ENCODE measurements at places on chromosomes 6 and 20.
A peak's percentile ranks its signal among the peaks of the same experiment; 100 is the strongest.

DNA sequence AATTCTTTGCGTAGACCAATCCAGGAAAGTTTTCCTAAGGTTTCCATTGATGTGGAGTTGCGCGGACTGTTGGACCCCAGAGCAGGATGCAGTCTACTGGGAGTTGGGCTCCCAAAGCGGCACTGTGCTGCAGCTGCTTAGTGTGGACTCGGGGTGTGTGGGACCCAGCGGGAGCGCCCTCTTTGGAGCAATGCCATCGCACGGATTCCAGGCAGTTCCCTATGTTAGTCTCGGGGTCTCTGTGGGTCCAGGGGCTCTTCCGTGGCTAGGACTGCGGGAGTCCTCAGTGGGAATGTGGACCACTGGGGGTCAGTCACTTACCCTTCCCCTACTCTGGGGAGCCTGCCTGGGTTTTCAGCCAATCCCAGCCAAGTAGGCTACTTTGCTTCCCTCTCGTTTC, 151.7 kb upstream of the OLIG3 start:
- no peak for DNase-seq

DNA sequence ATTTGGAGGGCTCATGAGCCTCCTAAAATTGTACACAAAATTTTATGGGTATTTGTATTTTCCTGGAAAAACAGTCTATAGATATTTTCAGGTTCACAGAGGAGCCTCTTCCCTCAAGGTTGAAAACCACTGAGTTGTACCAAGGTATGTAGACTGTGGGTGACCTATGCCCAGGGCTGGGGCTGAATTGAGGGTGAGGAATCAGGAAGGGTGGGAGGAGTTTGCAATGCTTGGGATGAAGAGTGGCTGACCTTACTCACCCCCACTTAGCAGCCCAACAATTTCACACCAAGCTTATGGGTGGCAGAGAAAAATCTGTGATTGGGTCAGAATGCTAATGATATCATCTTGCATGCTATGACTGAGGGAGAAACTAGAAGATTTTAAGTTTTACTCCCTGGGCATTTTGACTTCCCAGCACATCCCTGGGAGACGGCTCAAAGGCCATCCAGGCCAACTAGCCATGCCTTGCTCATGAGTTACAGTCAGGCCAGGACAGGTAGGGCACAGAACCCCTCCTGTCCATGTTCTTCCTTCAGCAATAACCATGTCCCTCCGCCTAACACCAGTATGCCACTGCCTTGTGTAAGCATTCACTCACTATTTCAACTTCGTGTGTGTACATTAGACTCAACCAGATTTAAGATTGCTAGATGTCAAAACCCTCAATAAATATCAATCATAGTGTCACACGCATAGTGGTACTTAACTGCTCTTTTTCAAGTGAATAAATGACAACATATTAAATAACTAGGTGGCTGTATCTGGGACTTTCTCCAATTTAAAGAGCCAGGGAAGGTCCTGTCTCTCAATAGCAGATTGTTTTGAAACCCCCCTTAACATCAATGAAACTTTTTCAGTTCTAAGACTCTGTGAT, 16.6 kb downstream of the ADTRP start:
- no peak for DNase-seq

- DNase-seq: no peak
Observed at GRCh38 chr20:45420125-45420524, 4.2 kb downstream of the PIGT start.

- DNase-seq: peak; percentile 82
Observed at GRCh38 chr20:23161968-23162696, 76.0 kb upstream of the CD93 start.

GRCh38 chr20:53524589-53525312, 68.9 kb downstream of the ZNF217 start:
- DNase-seq: no peak

GRCh38 chr6:106223300-106223930, 102.1 kb downstream of the ATG5 start:
- peak; percentile 74 for DNase-seq

- no peak for DNase-seq
Observed at GRCh38 chr20:46580613-46581205, 30.3 kb upstream of the OCSTAMP start.

GRCh38 chr6:66948106-66948505, 1241.1 kb upstream of the EYS start:
- no peak for DNase-seq

- DNase-seq: no peak
Observed at GRCh38 chr20:2162125-2162822, 60.6 kb downstream of the STK35 start.

DNA sequence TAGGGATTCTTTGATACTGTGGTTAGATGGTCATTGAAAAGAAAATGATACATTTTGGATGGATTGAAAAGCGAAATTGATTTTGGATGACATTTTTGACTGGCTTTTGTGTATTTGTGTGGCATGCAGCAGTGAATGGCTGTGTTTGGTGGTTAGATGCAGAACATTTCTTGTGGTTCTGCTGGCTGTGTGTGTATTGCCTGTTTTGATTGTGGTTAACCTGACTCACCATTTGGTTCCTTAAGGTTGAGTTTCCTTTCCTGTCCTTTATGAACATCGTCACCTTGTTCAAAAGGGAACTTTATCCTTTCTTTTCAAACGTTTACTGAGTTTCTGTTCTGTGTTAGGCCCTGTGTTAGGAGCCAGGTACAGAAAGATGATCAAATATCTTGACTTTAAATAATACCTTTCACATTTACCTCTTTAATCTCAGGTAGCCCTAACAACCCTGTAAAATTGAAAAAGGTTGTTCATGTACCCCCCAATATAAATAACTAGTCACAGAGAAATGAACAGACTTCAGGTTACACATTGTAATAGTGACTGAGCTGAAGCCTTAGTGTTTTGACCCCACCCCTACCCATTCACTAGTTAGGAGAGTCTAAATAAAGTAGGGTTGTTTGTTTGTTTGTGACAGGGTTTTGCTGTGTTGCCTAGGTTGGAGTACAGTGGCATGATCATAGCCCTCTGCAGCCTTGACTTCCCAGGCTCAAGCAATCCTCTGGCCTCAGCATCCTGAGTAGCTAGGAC, 23.8 kb downstream of the ANKS1A start:
- peak; percentile 16 for DNase-seq

GRCh38 chr6:65760285-65760684, 53.3 kb upstream of the EYS start:
- no peak for DNase-seq

- DNase-seq: no peak
Observed at GRCh38 chr20:35603695-35604448, 11.8 kb upstream of the SPAG4 start.

GRCh38 chr20:25389858-25390537, 637 bp downstream of the ABHD12 start:
- DNase-seq: no peak

- DNase-seq: no peak
Observed at GRCh38 chr6:163780994-163781393, 366.5 kb downstream of the QKI start.

DNA sequence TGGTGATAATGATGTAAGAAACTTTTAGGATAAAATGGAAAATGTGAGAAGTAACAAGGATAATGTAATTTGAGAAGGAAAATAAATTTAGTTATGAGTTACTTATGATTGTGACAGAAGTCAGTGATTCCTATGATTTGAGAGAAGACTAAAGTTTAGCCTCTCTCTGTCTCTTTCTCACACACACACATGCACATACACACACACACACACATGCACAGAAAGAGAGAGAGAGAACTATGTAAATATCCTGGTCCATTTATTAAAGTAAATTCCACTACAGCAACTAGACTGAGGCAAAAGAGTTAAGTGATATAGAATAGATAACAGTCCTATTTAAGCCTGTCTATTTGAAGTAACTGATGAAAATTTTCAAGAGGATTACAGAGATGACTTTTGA, 375.2 kb downstream of the CD109 start:
- no peak for DNase-seq

GRCh38 chr6:31899882-31900722, 1.8 kb downstream of the ZBTB12 start:
- peak; percentile 34 for DNase-seq

DNA sequence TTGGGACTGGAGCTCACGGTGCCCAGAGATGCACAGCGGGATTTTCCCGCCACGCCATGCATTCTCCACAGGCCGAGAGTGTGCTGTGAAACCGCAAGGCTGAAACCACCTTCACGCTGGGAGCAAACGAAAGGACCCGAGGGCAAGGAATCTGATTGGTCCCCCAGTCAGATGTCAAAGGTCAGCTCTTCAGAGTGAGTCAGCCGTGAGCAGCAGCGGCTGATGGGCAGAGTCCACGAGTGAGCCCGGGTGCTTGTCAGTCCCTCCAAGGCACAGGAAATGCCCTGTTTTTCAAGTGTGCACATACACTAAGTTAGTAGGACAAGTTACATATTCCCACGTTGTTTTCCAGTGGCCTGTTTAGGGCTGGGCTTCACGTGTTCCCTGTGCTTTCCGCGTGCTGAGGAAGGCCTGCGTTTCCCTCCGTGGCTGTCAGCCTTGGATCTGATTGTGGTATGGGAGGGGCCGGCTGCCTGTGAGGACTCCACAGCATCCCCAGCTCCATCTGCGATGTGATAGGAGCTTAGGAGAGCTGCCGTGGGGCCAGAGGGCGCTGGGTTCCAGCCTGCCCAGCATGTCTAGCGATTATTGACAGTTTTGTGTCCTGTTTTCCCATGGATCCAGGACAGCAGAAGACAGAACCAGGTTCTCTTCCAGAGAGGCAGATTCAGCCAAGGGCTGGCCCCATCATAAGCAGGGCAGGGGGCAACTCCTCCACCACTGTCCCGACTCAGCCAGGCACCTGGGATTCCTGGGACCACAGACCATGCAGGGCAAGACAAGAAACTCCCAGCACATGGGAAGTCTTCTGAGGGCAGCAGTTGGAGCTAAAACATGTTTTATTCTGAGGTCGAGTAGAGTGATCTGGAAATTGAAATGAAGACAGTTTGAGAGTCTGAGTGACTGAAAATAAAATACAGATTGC, 38.2 kb upstream of the FRMD1 start:
- peak; percentile 7 for DNase-seq

- no peak for DNase-seq
Observed at GRCh38 chr6:5080574-5080973, 4.6 kb upstream of the PPP1R3G start.

- no peak for DNase-seq
Observed at GRCh38 chr6:16851758-16852157, 90.5 kb upstream of the ATXN1 start.

DNA sequence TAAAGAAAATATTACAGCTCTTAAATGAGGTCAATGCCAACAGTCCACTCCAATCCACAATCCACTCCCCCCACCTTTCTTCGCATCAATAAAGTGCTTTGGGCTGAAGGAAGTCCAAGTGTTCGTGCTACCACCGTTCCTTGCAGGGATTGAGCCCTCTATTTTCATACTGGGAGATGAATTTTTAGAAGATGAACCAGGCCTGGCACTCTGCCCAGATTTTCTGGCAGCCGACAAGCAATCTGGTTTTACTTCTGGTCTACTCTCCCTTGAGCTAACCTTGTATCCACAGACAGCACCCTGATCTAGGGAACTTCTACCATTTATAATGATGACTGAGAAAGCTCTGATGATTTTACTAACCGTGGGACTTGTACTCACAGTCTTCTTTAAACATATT, 72.3 kb downstream of the BTBD9 start:
- no peak for DNase-seq

DNA sequence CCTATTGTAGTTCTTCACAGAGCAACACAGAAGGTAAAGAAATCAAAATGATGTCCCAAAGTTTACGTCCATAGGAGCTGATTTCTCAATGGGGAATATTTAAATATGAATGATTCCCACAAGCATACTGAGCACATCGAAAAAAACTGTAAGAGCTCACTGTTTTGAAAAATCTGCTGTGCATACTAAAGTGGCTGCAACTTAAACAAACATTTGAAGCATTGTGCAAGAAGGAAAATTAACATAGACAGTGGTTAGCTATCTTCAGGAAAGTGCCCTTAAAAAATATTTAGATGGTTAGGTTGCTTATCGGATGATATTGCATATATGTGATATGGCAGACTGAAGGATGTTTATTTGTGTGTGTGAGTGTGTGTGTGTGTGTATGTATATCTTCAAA, 747.6 kb downstream of the RFPL4B start:
- no peak for DNase-seq

DNA sequence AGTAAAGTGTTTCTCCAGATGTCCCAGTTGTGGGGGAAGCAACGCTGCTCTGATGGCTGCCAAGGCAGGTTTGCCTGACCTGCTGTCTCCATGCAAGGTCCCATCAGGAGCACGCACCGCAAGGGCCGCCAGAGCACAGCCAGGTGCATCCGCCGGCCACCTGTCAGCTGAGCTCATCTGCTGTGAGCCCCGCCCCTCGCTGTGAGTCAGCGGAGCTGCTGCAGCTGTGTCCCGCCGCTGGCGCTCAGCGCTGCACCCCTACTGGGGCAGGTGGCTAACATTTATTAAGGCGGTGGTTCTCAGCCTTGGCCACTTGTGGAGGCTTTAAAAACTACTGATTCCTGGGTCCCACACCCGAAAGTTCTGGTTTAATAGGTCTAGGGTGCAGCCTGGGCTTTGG, 225.7 kb downstream of the UST start:
- peak; percentile 57 for DNase-seq

DNA sequence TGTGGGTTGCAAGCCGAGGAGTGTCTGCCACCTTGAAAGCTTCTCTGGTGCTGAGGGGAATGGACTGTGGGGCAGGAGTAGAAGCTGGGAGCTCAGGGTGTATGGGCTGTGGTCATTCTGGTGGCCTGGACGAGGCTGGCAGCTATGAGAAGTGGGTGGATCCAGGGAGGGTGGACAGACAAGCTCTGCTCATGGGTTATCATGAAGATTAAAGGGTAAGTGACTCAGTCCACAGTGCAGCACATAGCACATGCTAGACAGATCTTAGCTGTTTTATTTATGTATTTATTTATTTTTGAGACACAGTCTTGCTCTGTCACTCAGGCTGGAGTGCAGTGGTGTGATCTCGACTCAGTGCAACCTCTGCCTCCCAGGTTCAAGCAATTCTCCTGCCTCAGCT, 13.8 kb downstream of the RSPO4 start:
- DNase-seq: no peak

DNA sequence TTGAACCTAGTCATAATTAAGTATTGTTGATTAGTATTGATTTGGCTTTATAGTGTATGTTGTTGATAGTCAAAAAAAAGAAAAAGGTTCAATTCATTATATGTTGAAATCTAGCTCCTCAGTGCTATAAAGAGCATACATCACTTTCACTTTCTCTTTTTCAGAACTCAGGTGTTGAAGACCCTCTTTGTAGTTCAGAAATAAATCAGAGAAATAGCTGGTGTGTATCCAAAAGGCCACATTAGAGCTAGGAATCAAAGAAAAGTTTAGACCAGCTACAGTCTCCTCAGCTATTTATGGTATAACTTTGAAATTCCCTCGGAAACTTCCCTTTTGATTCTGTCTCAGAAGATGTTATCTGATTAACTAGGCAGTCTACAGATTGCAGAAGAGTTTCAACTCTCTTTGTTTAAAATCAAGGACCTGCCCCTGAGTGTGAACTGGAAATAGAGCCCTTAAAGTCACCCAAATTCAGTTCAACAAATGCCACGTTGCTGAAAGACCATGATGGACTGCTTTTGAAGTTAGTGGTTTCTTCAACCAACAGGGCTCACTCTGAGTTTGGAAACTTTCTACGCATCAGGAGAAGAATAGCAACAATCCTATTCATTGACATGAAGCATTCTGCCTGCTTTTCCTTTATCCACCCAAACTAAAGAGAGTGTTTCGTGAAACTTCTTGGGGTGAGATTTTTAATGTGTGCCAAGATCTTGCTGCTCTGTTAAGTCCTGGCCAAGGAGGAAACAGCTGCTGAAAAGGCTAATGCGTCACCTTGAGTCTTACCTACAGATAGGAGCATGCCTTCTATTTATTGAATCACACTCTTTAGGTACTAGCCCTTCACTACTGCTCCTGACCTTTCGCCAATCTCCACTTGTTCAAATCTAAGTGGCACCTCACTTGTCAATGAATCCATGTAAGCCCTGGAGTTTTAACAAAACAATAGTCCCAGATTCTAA, 111.7 kb downstream of the TNFRSF21 start:
- DNase-seq: no peak

GRCh38 chr6:2547355-2547754, 203.4 kb downstream of the MYLK4 start:
- no peak for DNase-seq
